Hepatocyte (in vitro differentiated cells): ENCODE measurements at places on chromosomes 11 and 22. TPM values are rescaled to one million over a fixed set of nuclear protein-coding genes. Genes with fewer than 3 reads are reported as not detected.
A peak's percentile ranks its signal among the peaks of the same experiment; 100 is the strongest.

- DNase-seq, result no peak
- no peaks in the 10 kb centered on the region for H3K27me3 ChIP-seq
- H3K27ac ChIP-seq, result no peak overlapping the region
- no peak overlapping the region for H3K4me3 ChIP-seq
- H3K36me3 ChIP-seq, result no peaks in the 10 kb centered on the region
These were observed 111.1 kb downstream of the MYO18B start for GRCh38 chr22:25853078-25853477.

DNA sequence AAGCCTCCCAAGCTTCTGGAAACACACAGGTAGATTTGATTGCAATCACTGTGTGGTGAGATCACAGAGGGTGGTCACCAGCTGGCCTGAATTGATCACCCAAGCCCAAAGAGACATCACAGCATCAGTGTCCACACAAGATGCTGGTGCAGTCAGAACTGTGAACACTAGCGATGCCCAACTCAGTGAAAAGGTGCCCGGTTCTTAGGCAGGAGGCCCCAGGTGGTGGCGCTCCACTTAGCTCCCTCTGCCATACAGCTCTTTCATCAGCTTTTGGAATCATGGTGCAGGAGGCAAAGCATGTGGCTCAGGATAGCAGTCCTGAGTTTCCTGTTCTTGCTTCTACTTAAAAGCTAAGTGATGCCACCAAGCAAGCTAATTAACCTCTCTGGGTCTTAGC is 11.1 kb downstream of the DGCR2 start:
- no peak for DNase-seq
- H3K4me1 ChIP-seq, result peaks cover 7% of the 10 kb centered on the region
- no peak overlapping the region for H3K27ac ChIP-seq
- no peaks in the 10 kb centered on the region for H3K27me3 ChIP-seq
- no peak overlapping the region for H3K4me3 ChIP-seq
- H3K36me3 ChIP-seq, result no peaks in the 10 kb centered on the region

DNA sequence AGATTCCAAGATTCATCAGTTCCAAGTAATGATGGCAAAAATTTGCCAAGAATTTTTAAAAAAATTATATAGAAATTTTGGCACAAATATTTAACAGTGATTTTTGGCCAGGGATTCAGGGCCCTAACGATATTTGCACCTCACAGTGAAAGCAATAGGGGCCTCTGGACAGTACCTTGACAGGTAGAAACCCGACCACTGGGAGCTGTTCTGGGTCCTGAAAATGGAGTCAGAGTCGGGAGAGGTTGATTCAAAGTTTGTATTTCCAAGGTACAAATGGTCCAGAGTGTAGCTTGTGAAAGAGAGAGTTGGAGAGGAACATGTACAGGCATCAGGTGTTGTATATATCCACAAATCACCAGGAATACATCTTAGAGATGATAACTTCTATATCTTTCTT is 41.6 kb downstream of the MRGPRX2 start:
- DNase-seq, result peak; percentile 68
- H3K27ac ChIP-seq, result no peak overlapping the region
- no peaks in the 10 kb centered on the region for H3K27me3 ChIP-seq
- no peak overlapping the region for H3K4me3 ChIP-seq
- no peaks in the 10 kb centered on the region for H3K4me1 ChIP-seq

Gene TENM4
- polyA plus RNA-seq, result 17.8 and 18.7 TPM in 2 replicates
